ENCODE measurements at places on chromosomes 11 and 22.

GRCh38 chr11:9379041-9379440 is 5.4 kb upstream of the IPO7 start:
- no peak for DNase-seq

DNA sequence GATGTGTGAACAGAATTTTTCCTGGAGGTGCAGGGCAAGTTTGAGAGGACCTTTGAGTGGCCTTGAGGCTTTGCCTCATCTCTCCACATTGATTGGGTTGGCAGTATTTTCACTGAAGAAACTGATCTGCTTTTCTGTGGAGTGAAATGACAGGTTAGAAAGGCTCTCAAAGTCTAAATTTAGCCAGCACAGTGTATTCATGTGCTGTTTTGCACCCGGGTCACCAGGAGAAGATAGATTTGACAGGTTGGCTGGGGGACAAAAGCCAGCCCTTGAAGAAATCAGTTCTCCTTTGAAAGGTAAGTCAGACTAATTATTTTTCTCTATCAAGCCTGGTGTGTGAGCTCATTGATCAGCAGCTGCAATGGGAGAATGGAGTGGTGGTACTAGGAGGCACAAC is 152.9 kb downstream of the DBX1 start:
- DNase-seq: no peak

GRCh38 chr11:121503051-121503450 is 50.3 kb upstream of the SORL1-AS1 start:
- DNase-seq: no peak

GRCh38 chr22:21996175-21996720 is 13.7 kb upstream of the TOP3B start:
- DNase-seq: no peak

DNA sequence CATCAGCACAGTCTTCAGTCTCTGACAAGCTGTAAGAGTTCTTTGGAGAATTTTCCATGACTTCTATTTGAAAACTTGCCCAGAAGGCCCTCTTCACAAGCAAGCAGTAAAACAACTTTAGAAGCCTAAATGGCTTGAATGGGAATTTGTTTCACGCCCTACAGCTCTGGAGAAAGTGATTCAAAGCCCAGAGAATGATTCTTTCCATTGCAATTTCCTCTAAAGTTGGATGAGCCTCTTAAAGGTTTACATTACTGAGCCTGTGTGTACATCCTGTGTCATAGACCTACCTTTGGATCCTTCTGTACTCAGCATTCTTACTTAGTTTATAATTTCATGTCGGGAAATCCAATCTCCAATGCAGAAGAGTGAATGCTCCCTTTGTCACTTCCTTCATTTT is 6.8 kb upstream of the OR8B3 start:
- DNase-seq: no peak

- DNase-seq: no peak
These were observed 19.4 kb downstream of the TEAD1 start for GRCh38 chr11:12693479-12694182.

DNA sequence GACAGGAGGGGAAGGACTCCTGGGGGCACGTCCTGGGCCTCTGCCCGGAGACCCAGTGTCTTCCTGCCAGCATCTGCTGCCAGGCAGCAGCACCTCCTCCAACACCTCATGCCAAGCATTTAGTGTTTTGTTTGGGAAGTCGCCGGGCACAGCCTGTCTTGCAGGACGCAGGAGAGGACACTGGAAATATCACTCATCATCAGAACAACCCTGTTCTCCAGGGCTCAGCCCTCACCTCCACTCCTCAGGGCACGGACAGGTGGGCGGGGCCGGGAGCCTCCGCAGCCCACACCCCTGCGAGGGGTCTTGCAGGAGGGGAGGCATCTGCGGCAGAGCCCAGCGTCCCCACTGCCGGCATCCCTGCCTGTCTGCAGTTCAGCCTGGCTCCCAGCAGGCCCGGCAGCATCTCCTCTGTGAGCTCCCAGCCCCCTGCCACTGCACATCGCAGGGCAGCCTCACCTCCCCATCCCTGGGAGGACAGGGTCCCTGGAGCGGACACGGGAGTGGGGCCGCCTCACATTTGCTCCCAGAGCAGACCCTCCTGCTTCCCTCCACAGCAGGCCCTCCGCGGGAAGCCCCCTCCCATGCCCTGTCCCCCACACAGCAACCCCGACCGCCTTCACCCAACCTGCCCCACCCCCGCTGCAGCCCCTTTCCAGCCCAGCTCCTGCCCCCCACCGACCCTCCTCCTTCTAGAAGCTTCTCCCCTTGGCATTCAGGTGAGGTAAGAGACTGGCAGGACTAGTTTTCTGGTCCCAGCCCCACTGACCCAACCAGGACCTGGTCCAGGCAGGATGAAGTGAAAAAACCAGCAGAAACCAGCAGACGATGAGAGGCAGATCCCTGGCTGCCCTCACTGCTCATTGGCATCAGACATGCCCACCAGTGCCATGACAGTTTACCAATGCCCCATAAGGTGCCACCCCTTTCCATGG is 72.7 kb downstream of the BRD1 start:
- DNase-seq: no peak

GRCh38 chr11:114134870-114135269 is 75.4 kb downstream of the ZBTB16 start:
- no peak for DNase-seq

DNA sequence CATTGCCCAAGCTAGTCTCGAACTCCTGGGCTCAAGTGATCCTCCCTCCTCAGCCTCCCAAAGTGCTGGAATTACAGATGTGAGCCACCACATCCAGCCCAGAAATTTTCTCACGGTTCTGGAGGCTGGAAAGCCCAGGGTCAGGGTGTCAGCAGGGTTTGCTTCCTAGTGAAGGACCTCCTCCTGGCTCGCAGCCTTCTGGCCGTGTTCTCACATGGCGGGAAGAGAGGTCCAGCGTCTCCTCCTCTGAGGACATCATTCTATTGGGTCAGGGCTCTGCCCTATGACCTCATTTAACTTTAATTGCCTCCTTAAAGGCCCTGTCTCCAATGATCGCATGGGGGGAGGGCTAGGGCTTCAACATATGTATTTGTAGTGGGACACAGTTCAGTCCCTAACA is 38.1 kb downstream of the SDHAF2 start:
- DNase-seq: no peak

DNA sequence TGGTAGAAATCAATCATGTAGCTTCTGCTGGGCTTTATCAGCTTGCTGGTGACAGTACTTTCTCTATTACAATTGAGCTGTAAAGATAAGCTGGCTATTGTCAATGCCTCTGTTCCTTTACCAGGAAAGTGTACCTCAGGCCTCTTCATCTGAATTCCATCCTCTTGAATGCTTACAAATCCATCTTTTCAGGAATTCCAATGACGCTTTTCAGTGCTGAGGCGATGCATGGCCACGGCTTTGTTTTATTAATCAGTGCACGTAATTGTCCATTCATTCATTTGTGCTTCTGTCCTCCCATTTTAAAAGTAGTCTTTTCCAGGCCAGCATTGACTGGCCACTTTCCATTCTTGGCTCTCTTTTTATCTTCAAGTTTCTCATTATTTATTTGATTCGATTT is 202.0 kb downstream of the PGR start:
- no peak for DNase-seq

- DNase-seq: no peak
These were observed 67.3 kb upstream of the SHISAL1 start for GRCh38 chr22:44379817-44380755.

DNA sequence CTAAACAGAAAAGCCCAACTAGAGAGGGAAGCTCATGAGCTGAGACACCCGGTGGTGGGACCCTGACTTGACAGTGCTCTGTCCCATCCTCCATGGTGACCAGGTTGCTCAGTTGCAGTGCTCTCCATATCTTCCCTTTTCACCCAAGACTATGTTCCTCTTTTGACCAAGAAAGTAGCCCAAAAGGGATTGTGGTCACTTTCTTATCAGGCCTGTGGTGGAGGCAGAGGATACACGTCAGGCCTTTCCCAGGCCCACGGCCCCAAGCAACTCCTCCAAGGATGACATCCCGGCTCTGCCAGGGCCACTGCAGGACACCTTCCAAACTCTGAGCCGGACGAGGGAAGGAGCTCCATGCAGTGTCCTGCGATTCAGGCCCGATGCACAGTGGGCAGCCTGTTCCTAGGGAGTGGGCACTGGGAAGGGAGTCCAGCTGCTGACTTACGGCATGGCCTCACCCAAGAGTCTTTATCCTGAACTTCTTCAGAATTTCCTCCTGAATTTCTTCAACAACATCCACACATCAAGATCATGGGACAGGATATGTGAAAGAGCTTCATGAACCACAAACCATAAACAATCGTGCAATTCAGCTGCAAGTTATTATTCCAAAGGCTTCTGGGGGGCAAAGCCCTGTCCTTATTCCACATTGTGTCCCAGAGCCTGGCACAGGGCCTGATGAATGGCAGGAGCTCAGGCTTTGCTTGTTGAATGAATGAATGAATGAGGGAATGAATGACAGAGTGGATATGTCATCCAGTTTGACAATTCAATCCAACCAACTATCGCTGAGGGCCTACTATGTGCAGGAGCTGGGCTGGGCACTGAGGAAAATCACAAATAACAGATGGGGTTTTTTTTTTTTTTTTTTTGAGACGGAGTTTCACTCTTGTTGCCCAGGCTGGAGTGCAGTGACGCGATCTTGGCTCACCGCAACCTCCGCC is 36.0 kb upstream of the MYH9 start:
- no peak for DNase-seq

GRCh38 chr11:16603890-16604793 is 134.3 kb upstream of the C11orf58 start:
- no peak for DNase-seq

- DNase-seq: no peak
These were observed 37.1 kb upstream of the OR8B8 start for GRCh38 chr11:124482362-124483147.

GRCh38 chr22:30732426-30732825 is 37.8 kb downstream of the OSBP2 start:
- no peak for DNase-seq

- DNase-seq: no peak
These were observed 138.1 kb downstream of the SHANK2 start for GRCh38 chr11:71114124-71114851.

GRCh38 chr11:75981546-75981945 is 166.5 kb downstream of the UVRAG start:
- no peak for DNase-seq

GRCh38 chr11:64877390-64878222 is 815 bp downstream of the EHD1 start:
- no peak for DNase-seq

DNA sequence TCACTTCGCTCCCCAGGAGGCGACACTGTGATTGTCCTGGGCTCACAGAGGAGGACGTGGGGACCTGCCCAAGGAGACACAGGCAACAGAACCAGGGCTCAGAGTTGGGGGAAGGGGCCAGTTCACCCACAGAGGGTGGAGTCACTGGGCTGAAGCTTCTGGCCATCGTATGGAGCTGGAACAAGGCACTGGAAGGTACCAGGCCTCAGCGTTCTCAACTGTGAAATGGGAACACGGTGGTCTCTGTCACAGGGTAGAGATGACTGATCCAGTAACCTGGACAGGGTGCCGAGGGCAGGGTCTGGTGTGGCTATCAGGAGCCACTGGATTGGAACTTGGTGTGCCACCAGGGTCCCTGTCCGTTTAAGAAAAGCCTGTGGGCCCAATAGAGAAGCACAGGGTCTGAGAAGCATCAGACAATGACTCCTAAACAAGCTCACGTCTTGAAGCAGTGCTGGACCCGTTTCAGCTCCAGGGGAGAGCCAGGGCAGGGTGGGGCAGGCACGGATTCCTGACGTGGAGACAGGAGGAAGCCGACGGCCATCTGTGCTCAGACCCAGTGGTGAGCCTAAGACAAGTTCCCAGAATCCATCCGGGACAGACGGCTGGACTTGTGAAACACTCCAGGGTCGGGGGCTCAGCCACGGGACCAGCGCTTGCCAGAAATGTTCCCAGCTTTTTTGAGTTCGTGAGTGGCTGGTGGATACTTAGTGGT is 25.0 kb upstream of the KCNQ1OT1 start:
- DNase-seq: no peak

- no peak for DNase-seq
These were observed 10.7 kb upstream of the LIPT2 start for GRCh38 chr11:74504100-74504691.

DNA sequence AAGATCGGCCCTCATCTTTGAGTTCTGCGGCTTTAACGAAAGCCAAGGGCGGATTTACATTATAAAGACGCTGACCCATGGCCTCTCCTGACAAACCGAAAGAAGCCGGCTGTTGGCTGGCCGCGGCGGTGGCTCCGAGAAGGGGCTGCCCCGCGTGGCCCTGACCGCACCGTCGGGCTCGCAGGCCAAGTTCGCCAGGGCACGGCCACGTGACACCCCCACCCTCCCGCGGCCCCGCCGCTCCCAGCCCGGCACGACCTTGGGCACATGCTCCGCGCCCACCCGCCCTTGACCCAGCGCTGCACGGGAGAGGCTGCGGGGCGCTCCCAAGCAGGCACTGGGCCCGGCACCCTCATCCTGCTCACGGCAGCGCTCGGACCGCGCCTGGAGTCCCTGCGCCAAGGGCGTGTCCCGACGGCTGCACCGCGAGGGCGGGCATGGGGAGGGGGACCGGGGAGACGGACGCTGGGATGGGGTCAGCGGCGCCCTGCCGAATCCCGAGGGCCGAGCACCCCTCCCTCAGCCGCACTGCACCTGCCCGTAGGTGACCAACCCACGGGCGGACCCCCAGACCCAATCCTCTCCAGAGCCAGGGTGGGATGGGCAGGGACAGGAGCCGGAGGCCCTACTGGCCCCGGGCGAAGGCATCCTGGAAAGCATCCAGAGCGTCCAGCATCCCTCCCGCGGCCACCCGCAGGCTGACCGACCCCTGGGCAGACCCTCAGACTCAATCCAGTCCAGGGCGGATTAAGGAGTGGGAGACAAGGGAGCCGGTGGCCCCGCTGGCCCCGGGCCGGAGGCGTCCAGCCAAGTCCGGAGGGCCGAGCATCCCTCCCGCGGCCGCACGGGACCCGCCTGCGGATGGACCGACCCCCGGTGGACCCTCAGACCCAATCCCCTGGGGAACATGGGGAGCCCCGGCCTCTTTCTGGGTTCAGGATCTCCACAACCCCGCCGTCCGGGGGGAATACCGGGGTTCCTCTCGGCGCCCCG is 759 bp downstream of the CPT1A start:
- no peak for DNase-seq

DNA sequence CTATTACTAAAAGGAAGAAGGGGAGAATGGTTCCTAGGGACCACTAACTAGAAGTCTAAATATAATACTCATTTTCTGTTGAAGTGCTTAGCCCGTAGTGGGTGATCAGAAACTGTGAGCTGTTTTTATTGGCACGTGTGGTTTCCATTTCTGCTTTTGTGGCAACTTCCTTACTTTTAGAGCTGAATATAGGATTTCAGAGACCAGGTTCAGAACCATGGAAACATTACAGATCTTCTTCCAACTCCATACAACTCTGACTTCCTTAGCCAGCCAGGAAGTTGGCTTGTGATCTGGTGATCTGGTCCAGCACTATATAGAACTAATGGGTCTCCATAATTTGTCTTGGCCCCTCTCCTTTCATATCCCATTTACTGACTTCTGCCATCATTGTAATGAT is 2.6 kb upstream of the ME3 start:
- DNase-seq: no peak

GRCh38 chr11:10032935-10033334 is 261.1 kb downstream of the SBF2 start:
- DNase-seq: no peak

GRCh38 chr11:57500515-57500914 is 15.0 kb downstream of the SLC43A1 start:
- no peak for DNase-seq

Data from stimulated activated CD4-positive, alpha-beta T cell treated with anti-CD3 and anti-CD28 coated beads, Interleukin-15, amount 100 ng/mL, for 1 hour (primary cell).